ENCODE measurements at places on chromosomes 2 and 18. TPM values are rescaled to one million over a fixed set of nuclear protein-coding genes. Genes with fewer than 3 reads are reported as not detected.

KLF7 gene
- total RNA-seq, result 14.6 TPM

DNA sequence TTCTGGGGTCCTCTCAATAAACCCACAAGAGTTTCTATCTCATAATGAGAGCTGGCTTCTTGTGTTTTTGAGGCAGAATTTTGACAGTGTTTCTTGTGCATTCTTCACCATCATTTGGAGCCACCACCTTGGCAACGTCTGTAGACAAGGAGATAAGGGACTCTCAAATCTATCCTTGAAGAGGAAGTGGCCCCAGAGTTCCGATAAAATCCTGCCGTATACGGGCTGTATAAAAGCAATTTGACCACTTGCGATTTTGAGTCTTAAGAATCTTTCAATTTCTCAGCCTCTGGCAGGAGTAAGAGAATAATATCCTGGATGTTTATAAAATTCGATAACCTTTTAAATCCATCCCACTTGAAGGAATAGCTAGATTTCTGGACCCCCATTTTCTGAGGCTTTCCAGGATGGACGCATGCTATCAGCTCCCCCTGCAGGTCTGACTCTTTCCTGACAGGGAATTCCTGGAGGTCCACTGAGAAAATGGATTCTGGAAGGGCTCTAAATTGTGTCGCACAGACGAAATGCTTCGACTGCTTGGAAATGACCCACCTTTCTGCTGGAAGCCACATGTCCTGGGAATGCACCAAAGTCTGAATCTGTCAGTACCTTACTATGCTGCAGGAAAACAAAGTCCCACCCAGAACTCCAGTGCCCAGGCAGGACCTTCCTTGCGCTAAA, 54.1 kb downstream of the E2F6 start:
- DNase-seq, result no peak

GRCh38 chr2:164560181-164560792, 61.0 kb downstream of the GRB14 start:
- DNase-seq, result no peak

DNA sequence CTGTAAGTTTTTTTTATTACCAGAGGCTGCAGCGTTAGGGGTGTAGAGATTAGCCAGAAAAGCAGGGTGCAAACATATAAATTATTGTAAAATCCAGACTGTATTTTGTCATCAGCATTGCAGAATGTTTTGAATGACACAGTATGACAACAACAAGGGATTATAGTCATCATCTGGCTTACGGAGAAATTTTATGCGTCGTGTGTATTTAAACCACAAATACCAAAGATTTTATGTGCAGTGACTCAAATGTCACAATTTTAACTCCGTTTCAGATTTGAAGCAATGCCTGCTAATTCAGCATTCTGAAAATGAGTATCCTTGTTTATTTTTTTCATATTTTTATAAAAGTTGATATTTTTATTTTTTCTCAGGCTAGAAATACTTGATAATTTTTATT, 19.4 kb upstream of the TMX3 start:
- no peak for DNase-seq

SYT4 gene
- total RNA-seq, result not detected

GULP1 gene
- total RNA-seq, result 44.1 TPM

CCDC150 gene
- total RNA-seq, result 5.7 TPM

PUS10 gene
- 2.0 TPM for total RNA-seq

DNA sequence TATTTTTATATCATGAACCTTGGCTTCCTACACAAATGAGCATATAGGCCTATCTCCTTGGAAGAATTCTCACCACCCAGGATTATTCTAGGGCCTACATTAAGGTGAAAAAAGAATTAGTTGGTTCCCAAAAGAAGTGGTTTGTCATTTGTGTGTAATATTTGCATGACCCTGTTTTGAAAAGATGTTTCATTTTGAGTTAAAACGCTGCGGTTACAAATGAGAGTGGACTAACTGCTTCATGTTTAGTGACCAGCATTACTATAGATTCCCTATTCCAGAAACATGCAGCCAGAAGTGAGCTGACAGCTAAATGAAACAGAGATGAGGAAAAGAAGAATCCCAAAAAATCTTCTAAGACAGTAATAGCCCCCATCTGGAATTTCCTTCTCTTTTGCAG, 44.1 kb upstream of the TMEM178A start:
- DNase-seq, result no peak

DNA sequence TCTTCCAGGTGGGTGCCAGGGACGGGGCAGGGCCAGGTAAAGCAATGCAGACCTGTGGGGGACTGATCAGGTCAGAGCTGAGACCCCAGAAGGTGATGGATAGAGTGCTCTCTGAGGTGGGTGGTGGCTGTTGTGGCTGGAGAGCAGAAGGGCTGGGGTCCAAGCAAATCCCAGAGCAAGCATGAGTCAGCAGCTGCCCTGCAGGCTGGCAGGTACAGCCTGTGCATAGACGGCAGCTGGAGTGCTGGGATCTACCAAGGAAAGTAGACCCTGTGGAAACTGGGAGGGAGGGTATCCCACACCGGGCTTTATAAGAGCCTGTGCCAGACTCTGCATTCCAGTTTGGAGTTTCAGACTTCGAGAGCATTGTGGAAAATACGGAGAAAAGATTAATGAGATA, 663 bp downstream of the TRIM54 start:
- no peak for DNase-seq

TPO gene
- total RNA-seq, result not detected

- no peak for DNase-seq
Measured at GRCh38 chr18:53531187-53531586, 693.3 kb downstream of the MBD2 start.

GRCh38 chr2:159738509-159739390, 26.4 kb downstream of the MARCHF7 start:
- no peak for DNase-seq

MYO1B gene
- total RNA-seq, result 66.5 TPM

RASGRP3 gene
- 0.36 TPM for total RNA-seq

GRCh38 chr2:98912221-98912851, 23.7 kb downstream of the CRACDL start:
- DNase-seq, result peak; percentile 63

DNA sequence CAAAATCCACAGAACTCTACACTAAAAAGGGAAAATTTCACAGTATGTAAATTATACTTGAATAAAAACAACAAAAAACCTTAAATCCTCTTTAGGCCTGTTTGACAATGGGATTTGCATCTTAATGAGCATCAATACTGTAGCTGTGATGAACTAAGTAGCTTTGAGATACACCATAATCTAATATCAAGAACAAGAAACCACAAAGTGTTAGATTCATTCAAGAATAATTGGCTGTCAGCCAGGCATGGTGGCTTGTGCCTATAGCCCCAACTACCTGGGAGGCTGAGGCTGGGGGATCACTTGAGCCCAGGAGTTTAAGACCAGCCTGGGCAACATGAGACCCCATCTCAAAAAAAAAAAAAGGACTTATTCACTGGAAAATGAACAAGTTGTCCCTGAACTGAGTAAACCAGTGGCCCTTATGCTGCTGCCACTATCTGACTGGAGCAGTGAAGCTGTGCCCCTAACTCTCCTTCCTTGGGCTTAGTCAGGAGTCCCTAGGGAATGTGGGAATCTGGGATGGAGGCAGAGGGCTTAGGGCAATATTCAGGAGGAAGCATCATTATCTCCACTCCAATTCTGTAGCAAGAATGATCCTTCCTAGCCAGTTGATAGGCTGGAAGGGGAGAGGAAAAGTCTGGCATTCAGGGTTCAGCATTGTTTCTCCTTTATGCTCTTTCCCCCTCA, 88.5 kb downstream of the PRKCE start:
- DNase-seq, result no peak

SS18 gene
- total RNA-seq, result 234 TPM

DNA sequence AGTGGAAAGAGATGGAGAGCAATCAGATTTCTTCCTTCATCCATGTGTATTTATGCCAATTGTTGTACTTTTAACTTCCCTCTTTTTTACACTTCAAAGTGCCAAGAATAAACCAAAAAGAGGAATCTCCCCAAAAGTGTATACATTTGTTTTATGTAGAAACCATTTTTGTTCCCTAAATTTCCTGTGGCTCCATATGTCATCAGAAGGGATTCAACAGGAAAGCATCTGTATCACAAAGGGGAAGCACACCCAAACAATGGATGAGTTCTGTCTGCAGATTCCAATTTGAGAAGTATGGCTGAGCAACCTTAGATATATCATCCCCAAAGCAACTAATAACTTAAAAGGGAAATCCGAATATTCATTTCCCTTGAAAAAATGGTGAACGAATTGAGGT, 275.0 kb downstream of the MREG start:
- DNase-seq, result no peak

INHBB gene
- 0.87 TPM for total RNA-seq
